Activated CD8-positive, alpha-beta memory T cell treated with anti-CD3 and anti-CD28 coated beads for 1 hour (primary cell): ENCODE measurements at places on chromosomes 7 and 10.
A peak's percentile ranks its signal among the peaks of the same experiment; 100 is the strongest.

DNA sequence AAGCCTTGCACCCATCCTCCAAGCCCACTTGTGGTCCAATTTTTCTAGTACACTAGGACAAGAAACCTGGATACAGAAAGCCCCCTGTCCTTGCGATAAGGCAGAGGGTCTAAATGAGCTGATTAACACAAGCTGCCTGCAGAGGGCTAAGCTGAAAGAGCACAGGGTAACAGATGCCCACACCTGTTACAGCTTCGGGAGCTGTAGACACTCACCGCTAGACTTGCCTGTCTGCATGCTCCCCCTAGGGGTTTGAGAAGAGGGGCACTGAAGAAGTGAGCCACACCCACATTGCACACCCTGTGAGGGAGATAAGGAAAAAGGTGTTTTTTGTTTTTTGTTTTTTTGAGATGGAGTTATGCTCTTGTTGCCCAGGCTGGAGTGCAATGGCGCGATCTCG lies 386.5 kb upstream of the AUTS2 start:
- no peak for DNase-seq

- DNase-seq: no peak
Measured at GRCh38 chr7:13524076-13524475, 465.4 kb downstream of the ETV1 start.

DNA sequence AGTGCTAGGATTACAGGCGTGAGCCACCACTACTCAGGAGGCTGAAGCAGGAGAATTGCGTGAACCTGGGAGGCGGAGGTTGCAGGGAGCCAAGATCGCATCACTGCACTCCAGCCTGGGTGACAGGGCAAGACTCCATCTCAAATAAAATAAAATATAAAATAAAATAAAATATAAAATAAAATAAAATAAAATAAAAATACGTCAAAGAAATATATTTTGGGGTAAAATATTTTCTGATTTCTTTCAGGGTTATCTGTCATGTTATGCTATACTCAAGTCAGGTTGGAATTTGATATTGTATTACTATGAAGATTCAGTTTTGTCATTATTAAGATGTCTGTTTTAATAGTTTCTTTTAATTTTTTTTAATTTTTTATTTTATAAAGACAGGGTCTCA lies 99.4 kb upstream of the GHITM start:
- no peak for DNase-seq

DNA sequence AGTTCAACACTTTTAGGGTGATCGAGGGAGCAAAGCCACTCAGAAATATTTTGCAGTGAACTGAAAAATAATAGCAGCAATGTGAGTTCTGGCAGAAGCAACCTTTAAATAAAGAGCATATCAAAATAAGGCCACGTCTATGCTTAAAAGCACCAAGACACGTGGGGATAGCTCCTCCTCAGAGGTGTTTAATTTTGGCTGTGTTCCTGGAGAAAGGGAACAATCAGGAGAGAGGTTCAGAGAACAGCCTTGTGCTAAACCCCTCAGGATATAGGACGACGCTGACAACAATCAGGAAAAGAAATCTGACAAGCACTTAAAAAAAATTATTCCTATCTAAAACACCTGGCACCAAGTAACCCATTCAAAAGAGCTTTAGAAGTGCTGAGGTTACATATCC lies 471.9 kb upstream of the CELF2 start:
- no peak for DNase-seq

DNA sequence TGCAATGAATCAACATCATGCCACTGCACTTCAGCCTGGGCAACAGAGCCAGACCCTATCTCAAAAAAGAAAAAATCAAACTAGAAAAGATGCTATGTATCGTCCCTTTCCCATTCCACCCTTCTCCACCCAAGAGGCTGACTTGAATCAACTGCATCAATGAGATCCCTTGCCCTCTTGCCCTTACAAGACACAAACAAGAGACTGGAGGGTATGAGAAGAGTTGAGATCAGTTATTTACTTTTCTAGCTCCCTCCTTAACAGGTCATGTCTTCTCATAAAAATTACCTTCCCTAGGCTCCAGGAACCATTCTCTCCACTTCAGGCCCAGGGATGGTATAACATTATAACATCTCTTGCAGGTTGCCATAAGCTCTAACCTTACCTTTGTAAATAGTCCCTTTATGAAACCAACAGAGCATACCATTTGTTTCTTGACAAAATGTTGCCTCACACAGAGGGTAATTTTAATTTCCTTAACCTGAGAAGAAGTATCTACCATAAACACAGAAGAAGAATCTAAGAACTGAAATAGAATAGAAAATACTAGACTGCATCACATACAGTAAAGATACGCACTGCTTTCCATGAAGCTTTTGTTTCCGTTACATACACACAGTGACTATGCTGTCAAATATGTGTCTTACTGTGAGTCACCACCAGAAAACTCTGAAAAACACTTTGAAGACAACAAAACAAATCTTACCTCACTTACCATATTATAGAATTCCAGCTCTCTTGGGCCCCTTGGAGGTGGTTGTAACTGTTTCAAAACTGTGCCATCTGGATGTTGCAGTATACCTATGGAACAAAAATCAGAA lies 30.5 kb downstream of the IPMK start:
- no peak for DNase-seq

- DNase-seq: no peak
Measured at GRCh38 chr10:99460070-99460469, 29.6 kb upstream of the GOT1 start.

DNA sequence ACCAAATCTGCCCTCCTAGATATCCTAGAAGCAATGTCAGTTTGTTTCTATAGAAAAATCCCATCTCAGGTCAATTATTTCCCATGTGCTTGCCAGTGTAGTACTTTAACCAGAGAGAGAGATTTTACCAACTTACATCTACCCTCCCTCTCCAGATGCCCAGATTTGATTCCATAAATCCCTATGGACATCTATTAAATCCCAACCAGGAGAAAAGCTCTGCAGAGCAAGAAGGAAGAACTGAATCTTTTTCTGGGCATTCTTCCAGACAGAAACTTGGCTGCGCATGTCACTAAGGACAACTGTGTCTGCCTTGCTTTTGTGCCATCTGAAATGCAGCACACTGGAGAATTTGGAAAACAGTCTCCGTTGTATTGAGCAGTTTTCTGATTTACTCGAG lies 597.6 kb downstream of the SORCS1 start:
- no peak for DNase-seq

GRCh38 chr10:78600740-78601139 lies 468.0 kb upstream of the ZMIZ1 start:
- no peak for DNase-seq

DNA sequence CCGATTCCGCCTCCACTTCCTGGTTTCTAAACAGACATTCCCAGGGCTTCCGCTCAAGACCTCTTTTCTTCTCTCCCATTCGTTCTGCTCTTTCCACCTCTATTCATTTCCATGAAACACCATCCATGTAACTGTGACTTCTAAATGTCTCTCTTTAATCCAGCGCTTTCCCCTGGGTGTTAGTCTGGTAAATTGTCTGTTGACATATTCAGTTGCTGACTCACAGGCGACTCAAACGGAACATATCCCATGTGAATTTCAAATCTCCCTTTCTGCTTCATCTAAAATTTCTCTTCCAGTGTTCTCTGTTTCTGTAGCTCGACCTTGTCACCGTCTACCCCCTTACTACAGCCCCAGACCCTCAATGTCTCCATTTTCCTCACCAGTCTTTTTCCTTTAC lies 119.1 kb downstream of the PFKFB3 start:
- DNase-seq: no peak

DNA sequence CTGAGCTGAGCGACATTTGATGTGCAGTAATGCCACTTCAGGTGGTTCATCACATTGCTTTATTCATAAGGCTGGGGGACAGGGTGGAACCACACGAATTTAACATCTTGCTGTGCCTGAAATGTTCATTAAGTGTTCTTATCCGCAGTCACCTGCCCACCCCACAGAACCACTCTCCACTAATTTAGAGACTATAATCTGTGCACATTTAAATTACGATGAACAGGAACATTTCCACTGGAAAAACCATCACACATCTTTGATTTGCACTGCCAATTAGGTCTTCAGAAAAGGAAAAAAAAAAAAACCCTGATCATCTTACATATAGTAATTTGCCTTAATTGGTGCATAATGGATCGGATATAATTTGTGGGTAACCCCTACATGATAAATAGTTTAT lies 2.3 kb downstream of the CDCA7L start:
- DNase-seq: no peak

DNA sequence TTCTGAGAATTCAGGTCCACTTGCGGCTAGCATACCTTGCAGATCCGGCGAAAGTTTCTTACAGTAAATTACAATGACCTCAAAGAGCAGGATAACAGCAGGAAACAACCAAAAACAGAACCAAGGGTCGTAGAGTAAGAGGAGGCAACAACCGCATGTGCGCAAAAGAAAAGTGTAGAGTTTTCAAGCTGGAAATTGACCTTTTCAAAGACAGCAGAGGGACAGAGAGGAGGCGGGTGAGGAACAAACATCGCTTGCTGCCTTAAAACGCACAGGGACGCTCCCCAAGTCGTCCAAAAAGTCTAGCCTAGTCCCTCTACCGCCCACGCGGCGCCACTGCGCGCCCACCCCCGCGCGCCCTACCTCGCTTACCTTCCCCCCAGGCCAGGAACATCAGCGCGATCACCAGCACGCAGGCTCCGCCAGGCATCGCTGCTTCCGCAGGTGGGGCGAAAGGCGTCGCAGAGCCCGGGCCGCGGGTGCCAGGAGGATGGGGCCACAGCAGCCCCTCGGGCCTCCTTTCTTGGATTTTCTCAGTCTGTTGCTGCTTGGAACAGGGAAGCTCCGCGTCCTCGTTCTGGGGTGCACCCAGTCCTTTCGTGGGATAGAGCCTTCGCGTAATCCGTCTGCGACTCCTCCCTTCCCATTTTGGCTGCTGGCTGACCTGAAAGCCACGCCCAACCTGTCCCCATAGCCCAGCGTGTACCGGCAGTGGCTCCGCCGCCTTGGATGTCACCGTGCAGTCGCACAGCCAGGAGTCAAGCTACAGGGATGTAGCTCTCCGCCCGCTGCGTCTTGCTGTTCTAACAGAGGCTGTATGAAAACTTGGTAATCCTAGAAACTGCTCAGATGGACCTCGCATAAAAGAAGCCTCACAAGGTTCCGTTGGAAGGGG lies at the start of gene VWDE:
Gene VWDE (minus strand): TSS at position 579 of the 895 bp plus-strand sequence. CDS start 149 bp downstream, at position 430.
- peak; percentile 12 for DNase-seq

DNA sequence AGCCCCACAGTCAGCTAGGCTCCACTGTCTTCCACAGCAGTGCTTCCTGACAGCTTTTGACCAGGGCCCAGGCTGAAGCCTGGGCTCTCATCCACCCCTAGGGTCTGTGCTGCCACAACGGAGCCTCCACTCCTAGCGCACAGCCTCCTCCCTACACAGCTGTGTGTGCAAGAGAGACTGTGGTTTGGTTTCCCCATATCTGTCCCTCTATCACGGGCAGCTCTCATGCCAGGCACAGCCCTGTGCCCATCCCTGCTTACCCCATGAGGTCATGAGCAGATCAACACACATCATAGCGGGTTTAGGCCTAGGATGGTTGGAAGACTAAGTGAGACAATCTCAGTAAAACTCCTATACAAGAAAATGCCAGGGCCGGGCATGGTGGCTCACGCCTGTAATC lies 61.7 kb upstream of the PLXNA4 start:
- no peak for DNase-seq

GRCh38 chr7:103866919-103867318 lies 122.5 kb downstream of the RELN start:
- no peak for DNase-seq

DNA sequence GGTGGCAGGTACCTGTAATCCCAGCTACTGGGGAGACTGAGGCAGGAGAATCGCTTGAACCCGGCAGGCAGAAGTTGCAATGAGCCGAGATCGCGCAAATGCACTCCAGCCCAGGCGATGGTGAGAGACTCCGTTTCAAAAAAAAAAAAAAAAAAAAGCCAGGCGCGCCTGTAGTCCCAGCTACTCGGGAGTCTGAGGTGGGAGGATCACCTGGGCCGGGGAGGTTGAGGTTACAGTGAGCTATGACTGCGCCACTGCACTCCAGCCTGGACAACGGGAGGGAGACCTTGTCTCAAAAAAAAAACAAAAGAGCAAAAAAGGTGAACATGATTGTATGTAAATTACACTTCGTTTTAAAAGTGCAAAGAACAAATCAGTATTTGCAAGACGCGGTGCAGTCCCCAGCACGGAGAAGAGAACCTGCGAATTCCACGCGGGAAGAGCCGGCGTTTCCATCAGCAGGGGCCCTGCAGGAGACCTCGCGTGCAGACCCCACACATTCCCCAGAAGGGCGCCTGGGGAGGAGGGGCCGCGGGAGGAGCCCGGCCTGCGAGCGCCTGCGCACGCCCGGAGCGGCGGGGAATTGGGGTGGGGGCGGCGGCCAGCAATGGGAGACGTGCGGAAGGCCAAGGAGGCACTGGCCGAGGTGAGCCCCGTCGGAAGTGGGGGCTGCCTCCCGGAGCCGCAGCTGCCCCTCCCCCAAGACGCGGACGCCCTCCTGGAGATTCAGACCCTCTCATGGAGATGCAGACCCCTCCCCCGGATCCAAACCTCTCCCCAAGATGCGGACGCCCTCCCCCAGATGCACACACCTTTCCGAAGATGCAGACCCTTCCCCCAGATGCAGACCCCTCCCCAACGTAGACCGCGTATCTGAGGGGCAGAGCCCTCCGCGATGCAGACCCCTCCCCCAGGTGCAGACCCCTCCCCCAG lies 16.7 kb upstream of the SUN1 start:
- DNase-seq: no peak
